ENCODE measurements at places on chromosomes 7 and 10.

DNA sequence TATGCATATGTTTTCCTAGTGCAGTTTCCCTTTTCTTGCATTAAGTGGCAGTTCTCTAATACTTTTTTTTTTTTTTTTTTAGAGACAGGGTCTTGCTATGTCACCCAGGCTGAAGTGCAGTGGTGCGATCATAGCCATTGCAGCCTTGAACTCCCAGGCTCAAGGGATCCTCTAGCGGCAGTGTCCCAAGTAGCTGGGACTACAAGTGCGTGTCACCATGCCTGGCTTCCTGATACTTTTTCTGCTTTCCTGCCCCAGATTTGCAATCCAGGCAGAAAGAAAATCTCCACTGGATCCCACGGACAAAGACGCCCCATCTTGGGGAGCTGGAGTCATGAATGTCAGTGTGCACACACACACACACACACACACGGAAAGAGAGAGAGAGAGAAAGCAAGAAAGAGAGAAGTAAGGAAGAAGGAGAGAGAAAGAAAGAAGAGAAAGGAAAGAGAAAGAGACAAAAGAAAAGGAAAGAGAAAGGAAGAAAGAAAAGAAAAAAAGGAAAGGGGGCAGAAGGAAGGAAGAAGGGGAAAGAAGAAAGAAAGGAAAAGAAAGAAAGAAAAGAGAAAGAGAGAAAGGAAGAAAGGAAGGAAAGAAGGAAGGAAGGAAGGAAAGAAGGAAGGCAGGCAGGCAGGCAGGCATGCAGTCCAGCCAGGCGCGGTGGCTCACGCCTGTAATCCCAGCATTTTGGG, 37.5 kb upstream of the OCM2 start:
- no peak overlapping the region for H3K27ac ChIP-seq
- H3K27me3 ChIP-seq = peaks cover 6% of the 10 kb centered on the region
- no peaks in the 10 kb centered on the region for H3K4me1 ChIP-seq
- H3K4me3 ChIP-seq = no peak overlapping the region
- H3K36me3 ChIP-seq = peaks cover 2% of the 10 kb centered on the region

- no peaks in the 10 kb centered on the region for H3K4me1 ChIP-seq
- no peaks in the 10 kb centered on the region for H3K36me3 ChIP-seq
- H3K27me3 ChIP-seq = peaks cover 12% of the 10 kb centered on the region
- no peak overlapping the region for H3K27ac ChIP-seq
Observed at GRCh38 chr10:21317902-21318301, 207.6 kb downstream of the SKIDA1 start.

DNA sequence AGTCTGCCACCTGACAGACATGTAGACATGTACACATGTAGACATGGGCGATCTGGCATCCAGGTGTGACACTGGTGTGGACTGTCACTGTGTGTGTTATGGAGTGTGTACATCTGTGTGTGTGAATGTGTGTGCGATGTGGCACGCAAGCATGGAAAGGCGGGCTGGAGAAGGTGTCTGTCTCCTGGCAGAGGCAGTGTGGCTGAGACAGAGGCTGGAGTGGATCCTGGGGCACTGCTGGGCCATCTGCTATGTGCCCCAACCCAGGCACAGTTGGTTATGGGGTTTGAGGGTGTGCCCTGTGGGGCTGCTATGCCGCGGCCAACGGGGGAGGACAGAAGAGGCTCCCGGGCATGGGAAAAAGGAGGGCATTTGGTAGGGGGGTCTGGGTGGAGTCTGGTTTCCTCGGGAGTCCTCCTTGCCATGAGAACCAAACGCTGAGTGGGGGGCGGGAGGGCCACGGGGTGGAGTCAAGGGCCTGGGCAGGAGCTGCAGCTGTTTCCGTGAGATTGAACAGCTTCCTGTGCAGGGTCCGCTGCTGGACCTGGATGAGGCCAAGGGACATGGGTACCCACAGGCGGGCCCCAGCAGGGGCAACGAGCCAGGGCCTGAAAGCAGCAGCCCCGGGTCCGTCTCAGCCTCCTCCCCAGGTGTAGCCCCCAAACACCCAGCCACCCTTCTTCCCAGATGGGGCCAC, 1.3 kb downstream of the ELN start:
- DNase-seq = no peak
- H3K4me3 ChIP-seq = no peak overlapping the region
- peaks cover 17% of the 10 kb centered on the region for H3K4me1 ChIP-seq
- H3K27me3 ChIP-seq = peaks cover 61% of the 10 kb centered on the region
- no peak overlapping the region for H3K27ac ChIP-seq

- no peak overlapping the region for H3K27ac ChIP-seq
- H3K4me1 ChIP-seq = no peaks in the 10 kb centered on the region
- H3K36me3 ChIP-seq = peaks cover 6% of the 10 kb centered on the region
- no peak overlapping the region for H3K4me3 ChIP-seq
- H3K27me3 ChIP-seq = peaks cover 61% of the 10 kb centered on the region
Observed at GRCh38 chr7:155401231-155401630, 56.7 kb upstream of the EN2 start.

GRCh38 chr7:157233677-157234076, 95.0 kb downstream of the UBE3C start:
- H3K4me3 ChIP-seq = no peak overlapping the region
- DNase-seq = no peak
- no peak overlapping the region for H3K27ac ChIP-seq
- peaks cover 12% of the 10 kb centered on the region for H3K4me1 ChIP-seq
- H3K27me3 ChIP-seq = no peaks in the 10 kb centered on the region
- peaks cover 8% of the 10 kb centered on the region for H3K36me3 ChIP-seq

GRCh38 chr7:137142376-137142775, 201.2 kb downstream of the PTN start:
- no peak overlapping the region for H3K27ac ChIP-seq
- no peaks in the 10 kb centered on the region for H3K27me3 ChIP-seq
- no peaks in the 10 kb centered on the region for H3K36me3 ChIP-seq
- no peak for DNase-seq

GRCh38 chr10:72049969-72050781, 38.2 kb downstream of the SPOCK2 start:
- peaks cover 9% of the 10 kb centered on the region for H3K4me1 ChIP-seq
- no peaks in the 10 kb centered on the region for H3K27me3 ChIP-seq
- H3K36me3 ChIP-seq = no peaks in the 10 kb centered on the region
- H3K4me3 ChIP-seq = no peak overlapping the region
- H3K27ac ChIP-seq = peak overlapping the region; percentile 21
- DNase-seq = no peak

DNA sequence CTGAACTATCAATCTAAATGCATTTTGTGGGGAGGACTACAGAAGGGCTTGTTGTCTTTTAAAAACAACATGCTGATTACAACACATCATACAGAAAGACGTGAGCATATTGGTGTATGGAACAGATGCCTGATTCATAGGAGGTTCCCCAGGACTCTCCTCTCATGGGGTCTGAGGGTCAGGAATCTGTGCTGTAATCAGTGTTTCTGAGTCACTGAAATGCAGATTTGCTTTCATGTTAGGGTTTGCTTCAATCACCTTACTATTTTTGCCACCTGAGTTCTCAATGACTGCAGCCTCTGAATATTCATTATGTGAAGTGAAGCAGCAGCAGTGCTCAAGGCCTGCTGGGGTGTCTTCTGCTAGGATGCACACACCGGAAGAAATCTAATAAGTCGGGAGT, 550 bp upstream of the ANK3 start:
- DNase-seq = no peak
- peaks cover 2% of the 10 kb centered on the region for H3K36me3 ChIP-seq
- no peak overlapping the region for H3K4me3 ChIP-seq
- H3K27me3 ChIP-seq = no peaks in the 10 kb centered on the region
- H3K27ac ChIP-seq = no peak overlapping the region

DNA sequence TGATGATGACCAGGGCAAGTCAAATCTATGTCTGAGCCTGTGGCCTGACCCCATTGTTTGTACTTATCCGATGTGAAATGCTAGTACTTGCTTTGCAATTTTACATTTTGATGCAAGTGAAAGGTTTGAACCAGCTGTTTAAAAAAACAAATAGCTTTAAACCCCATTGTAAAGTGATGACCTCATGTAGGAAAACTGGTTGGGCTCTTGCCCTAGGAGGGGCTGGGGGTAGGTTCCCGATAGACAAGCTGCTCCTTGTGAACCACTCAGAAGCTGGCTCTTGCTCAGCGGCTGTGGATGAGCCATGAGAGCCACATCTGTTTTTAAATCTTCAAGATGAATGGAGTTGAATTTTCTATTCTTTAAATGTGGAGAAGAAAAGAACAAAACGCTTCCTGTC, 185.3 kb downstream of the WDR11 start:
- peaks cover 5% of the 10 kb centered on the region for H3K27me3 ChIP-seq
- H3K4me1 ChIP-seq = no peaks in the 10 kb centered on the region
- DNase-seq = no peak
- H3K4me3 ChIP-seq = no peak overlapping the region
- no peak overlapping the region for H3K27ac ChIP-seq

GRCh38 chr7:51062222-51062987, 254.2 kb downstream of the COBL start:
- no peak overlapping the region for H3K4me3 ChIP-seq
- H3K27me3 ChIP-seq = no peaks in the 10 kb centered on the region
- no peaks in the 10 kb centered on the region for H3K36me3 ChIP-seq

- DNase-seq = no peak
- peaks cover 10% of the 10 kb centered on the region for H3K4me1 ChIP-seq
- no peaks in the 10 kb centered on the region for H3K36me3 ChIP-seq
- H3K27me3 ChIP-seq = no peaks in the 10 kb centered on the region
Observed at GRCh38 chr10:128147064-128147463, 20.8 kb upstream of the MKI67 start.

DNA sequence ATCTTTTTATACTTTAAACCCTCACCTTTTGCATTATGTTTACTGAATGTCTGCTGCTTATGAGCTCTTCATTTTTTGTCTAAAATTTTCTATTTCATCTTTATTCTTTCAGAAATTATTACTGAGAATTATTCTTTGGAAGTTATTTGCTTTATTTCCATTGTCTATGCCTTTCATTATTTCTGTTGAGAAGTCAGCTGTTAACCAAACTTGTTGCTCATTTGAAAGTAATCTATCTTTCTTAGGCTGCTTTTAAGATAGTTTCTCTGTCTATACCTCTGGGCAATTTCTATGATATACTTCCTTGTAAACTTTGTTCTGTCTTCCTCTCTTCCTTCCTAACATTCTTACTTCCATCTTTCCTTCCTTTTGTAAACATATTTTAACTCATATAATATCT, 1165.9 kb upstream of the CELF2 start:
- H3K36me3 ChIP-seq = no peaks in the 10 kb centered on the region
- no peaks in the 10 kb centered on the region for H3K4me1 ChIP-seq
- H3K4me3 ChIP-seq = no peak overlapping the region
- no peak for DNase-seq
- no peaks in the 10 kb centered on the region for H3K27me3 ChIP-seq
- no peak overlapping the region for H3K27ac ChIP-seq

- H3K4me1 ChIP-seq = no peaks in the 10 kb centered on the region
- no peak overlapping the region for H3K4me3 ChIP-seq
- no peak for DNase-seq
- H3K27ac ChIP-seq = no peak overlapping the region
- no peaks in the 10 kb centered on the region for H3K36me3 ChIP-seq
Observed at GRCh38 chr10:34966040-34966439, 124.1 kb downstream of the CUL2 start.

GRCh38 chr10:28680358-28680752, 3.0 kb downstream of the BAMBI start:
- no peak overlapping the region for H3K4me3 ChIP-seq
- peaks cover 69% of the 10 kb centered on the region for H3K27me3 ChIP-seq
- peaks cover 4% of the 10 kb centered on the region for H3K36me3 ChIP-seq
- DNase-seq = no peak
- no peak overlapping the region for H3K27ac ChIP-seq
- peaks cover 21% of the 10 kb centered on the region for H3K4me1 ChIP-seq

- H3K27me3 ChIP-seq = peaks cover 42% of the 10 kb centered on the region
- peaks cover 2% of the 10 kb centered on the region for H3K4me1 ChIP-seq
Observed at GRCh38 chr7:22325671-22326070, 31.3 kb downstream of the RAPGEF5 start.

- H3K4me3 ChIP-seq = no peak overlapping the region
- peaks cover 8% of the 10 kb centered on the region for H3K36me3 ChIP-seq
- H3K4me1 ChIP-seq = peaks cover 5% of the 10 kb centered on the region
- DNase-seq = no peak
Observed at GRCh38 chr10:4810092-4810491, 15.9 kb upstream of the AKR1E2 start.

- H3K4me1 ChIP-seq = peaks cover 15% of the 10 kb centered on the region
- no peaks in the 10 kb centered on the region for H3K36me3 ChIP-seq
- peak overlapping the region; percentile 4 for H3K27ac ChIP-seq
Observed at GRCh38 chr10:91034494-91035159, 113.7 kb upstream of the ANKRD1 start.

- no peaks in the 10 kb centered on the region for H3K27me3 ChIP-seq
- no peak overlapping the region for H3K4me3 ChIP-seq
- no peak overlapping the region for H3K27ac ChIP-seq
- no peaks in the 10 kb centered on the region for H3K36me3 ChIP-seq
- H3K4me1 ChIP-seq = no peaks in the 10 kb centered on the region
Observed at GRCh38 chr10:116183733-116184511, 89.1 kb downstream of the GFRA1 start.

GRCh38 chr10:51141010-51141409, 66.7 kb downstream of the PRKG1 start:
- no peaks in the 10 kb centered on the region for H3K36me3 ChIP-seq
- H3K27me3 ChIP-seq = no peaks in the 10 kb centered on the region
- H3K4me1 ChIP-seq = no peaks in the 10 kb centered on the region
- no peak overlapping the region for H3K4me3 ChIP-seq

- H3K27ac ChIP-seq = peak overlapping the region; percentile 27
- peaks cover 2% of the 10 kb centered on the region for H3K36me3 ChIP-seq
- H3K4me1 ChIP-seq = peaks cover 2% of the 10 kb centered on the region
- H3K4me3 ChIP-seq = no peak overlapping the region
Observed at GRCh38 chr10:29455095-29455494, 166.2 kb downstream of the LYZL1 start.

GRCh38 chr10:43006490-43006889, 70.4 kb upstream of the RET start:
- no peak for DNase-seq
- no peaks in the 10 kb centered on the region for H3K36me3 ChIP-seq

DNA sequence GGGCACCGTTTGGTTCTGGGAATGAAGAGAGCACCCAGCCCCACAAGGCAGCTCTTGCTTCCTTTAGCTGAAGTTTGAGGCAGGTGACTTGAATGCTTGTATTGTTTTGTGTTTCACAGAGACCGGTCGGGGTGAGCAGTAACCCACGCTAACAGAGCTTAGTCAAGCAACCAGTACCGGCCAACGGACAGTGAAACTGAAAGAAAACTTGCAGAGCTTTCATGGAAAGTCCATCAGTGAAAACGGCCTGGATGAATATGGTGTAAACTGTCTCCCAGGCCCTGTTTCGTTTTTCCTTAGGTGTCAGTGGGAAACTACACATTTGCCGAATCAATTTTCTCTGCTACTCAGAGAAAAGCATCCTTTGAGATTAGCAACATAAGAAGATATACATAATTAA, 101.1 kb downstream of the LYZL1 start:
- H3K4me1 ChIP-seq = peaks cover 8% of the 10 kb centered on the region
- H3K27me3 ChIP-seq = peaks cover 17% of the 10 kb centered on the region
- H3K4me3 ChIP-seq = no peak overlapping the region
- DNase-seq = no peak

GRCh38 chr10:132422903-132423825, 26.2 kb downstream of the PWWP2B start:
- DNase-seq = no peak
- peak overlapping the region; percentile 33 for H3K4me3 ChIP-seq
- no peak overlapping the region for H3K27ac ChIP-seq
- no peaks in the 10 kb centered on the region for H3K27me3 ChIP-seq
- H3K36me3 ChIP-seq = no peaks in the 10 kb centered on the region

GRCh38 chr10:47165711-47166404, 134.1 kb upstream of the GDF10 start:
- no peaks in the 10 kb centered on the region for H3K36me3 ChIP-seq
- peak overlapping the region; percentile 91 for H3K27ac ChIP-seq
- peaks cover 11% of the 10 kb centered on the region for H3K4me1 ChIP-seq
- no peak for DNase-seq
- H3K4me3 ChIP-seq = peak overlapping the region; percentile 85

- peak overlapping the region; percentile 88 for H3K27ac ChIP-seq
- H3K4me3 ChIP-seq = peak overlapping the region; percentile 71
- peaks cover 36% of the 10 kb centered on the region for H3K4me1 ChIP-seq
- DNase-seq = no peak
- H3K27me3 ChIP-seq = no peaks in the 10 kb centered on the region
Observed at GRCh38 chr7:107924841-107925504, 34.0 kb downstream of the DLD start.
